ENCODE measurements at places on chromosomes 7 and 10.
A peak's percentile ranks its signal among the peaks of the same experiment; 100 is the strongest.

DNA sequence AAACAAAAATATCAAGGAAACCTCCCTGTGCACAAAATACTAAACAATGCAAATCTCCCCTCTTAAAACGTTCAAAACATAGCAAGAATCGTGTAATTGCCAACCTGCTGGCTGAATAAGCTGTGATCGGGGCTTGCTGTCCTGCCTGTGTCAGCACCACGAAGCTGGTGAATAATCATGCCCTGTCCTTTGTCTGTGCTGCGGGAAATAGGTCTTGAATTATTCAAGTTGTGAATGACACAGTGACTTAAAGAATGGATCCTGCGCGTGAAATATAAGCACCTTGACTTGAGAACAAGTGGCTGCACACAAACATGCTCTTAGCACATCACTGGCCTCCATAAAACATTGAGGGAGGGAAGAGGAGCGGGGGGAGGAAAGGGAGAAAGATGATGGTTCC, 130.2 kb downstream of the OAT start:
- DNase-seq, result no peak

GRCh38 chr7:39651265-39651664, 27.9 kb downstream of the RALA start:
- no peak for DNase-seq

- no peak for DNase-seq
Observed at GRCh38 chr10:90047243-90047729, 345.9 kb downstream of the KIF20B start.

GRCh38 chr7:81873559-81873958, 103.7 kb upstream of the HGF start:
- no peak for DNase-seq

DNA sequence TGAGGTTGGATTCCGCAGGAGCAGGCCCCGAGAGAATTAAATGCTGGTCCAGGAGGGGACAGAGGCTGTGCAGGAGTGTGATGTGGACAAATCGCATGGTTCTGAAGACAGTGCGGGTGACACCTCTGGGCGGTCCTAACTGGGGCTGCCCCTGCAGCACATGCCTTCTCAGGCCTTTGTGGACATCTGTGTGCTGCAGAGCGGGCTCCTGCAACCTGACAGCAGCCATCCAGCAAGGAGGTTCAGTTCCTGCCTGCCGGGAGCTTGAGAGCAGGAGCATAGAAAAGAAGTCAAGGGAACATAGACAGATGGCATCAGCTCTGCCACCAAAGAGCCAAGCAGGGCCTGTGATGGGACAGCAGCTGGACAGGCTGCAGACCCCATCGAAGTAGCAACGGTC, 135.9 kb upstream of the PPP2R2D start:
- DNase-seq, result no peak

DNA sequence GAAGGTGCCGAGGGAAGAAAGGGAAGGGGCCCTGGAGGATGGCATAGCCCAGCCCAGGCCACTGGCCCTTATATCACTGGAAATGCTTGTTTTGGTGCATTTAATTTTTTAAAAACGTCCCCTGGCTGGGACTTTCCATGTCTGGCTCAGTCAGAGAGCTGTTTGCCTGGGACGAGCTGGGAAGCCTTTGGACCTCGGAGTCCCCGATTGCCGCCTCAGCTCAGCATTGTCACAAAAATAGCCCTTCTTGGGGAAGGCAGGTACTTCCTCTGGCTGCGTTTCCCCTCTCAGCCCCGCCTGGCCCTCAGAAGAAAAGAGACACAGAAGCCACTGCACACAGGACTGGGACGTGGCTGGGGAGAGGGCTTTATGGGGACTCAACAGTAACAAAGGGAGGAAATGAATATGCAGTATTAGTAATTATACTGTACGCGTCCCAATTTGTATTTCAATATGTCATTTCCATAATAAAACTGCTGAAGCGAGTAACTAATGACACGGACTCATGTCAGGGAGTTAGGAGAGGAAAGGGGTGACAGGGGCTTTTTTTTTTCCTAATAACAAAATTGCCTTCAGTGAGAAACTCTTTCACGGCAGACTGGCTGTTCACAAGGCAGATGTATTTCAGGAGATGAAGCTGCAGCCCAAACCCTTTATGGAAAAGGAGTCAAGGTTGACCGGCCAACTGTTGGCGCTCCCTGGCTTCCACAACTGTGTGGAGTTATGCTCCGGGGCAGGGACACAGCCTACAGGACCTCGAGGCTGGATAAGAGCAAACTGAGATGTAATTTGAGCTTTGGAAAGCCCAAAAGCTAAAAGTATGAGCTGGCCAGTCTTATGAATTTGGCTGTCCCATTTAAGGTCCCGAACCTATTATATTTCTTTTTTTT, 31.0 kb upstream of the MXI1 start:
- no peak for DNase-seq

GRCh38 chr7:99090771-99091542, 53.0 kb downstream of the SMURF1 start:
- DNase-seq, result peak; percentile 55

GRCh38 chr7:140403878-140404564, at the start of gene RAB19:
Gene RAB19, plus strand, starts transcription at chr7:140404058. Its CDS starts 3,589 bp downstream, at chr7:140407647.
- peak; percentile 29 for DNase-seq

- peak; percentile 76 for DNase-seq
Observed at GRCh38 chr7:113582471-113582870, 336.3 kb downstream of the PPP1R3A start.

DNA sequence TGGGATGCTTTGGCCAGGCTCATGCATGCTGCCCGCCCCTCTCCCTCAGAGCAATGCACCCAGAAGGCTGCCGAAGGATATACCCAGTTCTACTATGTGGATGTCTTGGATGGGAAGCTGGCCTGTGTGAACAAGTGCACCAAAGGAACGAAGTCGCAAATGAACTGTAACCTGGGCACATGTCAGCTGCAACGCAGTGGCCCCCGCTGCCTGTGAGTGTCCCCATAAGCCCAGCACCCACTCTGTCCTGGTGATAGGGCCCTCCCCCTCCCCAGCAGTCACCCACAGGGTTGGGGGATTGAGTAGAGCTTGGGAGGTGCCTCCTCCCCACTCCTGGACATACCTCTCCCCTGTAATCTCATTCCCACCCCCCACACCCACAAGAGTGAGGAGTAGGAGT, 7.0 kb upstream of the MUC17 start:
- no peak for DNase-seq

DNA sequence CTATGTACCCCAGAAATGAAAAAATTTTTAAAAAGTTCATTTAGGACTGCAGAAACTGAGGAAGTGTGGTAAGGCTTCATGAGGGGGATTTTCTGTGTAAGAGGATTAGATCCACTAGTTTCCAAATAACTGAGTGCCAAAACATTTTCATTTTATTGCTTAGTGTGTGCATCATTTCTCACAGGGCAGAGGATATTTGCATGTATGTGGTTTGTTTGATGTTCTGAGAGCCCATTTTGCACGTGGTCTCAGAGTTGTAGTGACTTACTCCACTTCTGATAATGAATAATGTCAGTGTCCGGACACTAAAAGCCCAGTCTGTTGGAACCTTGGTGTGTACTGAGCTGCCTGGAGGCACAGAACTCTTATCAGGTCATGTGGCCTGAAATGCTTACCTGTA, 299.9 kb downstream of the AUTS2 start:
- no peak for DNase-seq

GRCh38 chr10:124724279-124725027, 19.7 kb downstream of the FAM53B start:
- no peak for DNase-seq

DNA sequence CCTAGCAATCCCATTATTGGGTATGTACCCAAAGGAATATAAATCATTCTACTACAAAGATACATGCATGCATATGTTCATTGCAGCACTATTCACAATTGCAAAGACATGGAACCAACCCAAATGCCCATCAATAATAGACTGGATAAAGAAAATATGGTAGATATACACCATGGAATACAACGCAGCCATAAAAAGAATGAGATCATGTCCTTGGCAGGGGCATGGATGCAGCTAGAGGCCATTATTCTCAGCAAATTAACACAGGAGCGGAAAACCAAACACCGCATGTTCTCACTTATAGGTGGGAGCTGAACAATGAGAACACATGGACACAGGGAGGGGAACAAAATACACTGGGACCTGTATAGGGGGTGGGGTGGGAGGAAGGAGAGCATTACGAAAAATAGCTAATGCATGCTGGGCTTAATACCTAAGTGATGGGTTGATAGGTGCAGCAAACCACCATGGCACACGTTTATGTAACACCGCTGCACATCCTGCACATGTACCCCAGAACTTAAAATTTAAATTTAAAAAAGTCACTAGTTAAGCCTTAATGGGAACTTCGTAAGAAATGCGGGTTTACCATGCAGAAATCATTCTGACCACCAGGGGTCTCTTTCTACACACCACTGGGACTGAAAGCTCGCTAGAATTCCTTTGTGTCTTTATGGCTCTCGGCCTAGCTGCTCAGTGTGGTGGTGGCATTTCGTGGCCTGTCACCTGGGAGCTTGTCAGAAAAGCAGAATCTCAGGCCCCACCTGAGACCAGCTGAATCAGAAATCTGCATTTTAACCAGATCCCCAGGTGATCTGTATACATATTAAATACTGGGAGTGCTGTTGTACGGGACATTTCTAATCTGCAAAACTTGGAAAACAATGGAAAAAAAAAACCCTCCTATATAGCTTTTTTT, 9.5 kb downstream of the ANKRD1 start:
- DNase-seq, result peak; percentile 82

- no peak for DNase-seq
Observed at GRCh38 chr10:119205894-119206602, 1.3 kb upstream of the GRK5 start.

DNA sequence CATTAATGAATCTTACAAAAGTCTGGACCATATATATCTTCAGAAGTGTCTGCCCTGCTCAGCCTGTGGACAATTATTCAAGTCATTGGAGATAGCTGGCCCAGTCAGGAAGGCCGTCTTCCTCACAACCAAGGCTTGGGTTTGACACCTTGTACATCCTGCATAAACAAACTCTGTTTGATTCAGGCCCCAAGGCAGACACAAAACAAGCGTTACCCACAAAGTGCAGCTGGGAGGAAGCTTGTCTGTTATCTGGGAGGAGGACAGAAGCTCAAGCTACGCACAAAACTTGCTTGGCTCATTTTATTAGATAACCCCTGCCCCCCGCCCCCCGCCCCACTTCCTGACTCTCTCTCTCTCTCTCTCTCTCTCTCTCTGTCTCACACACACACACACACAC, 166.9 kb upstream of the WDR11 start:
- no peak for DNase-seq

DNA sequence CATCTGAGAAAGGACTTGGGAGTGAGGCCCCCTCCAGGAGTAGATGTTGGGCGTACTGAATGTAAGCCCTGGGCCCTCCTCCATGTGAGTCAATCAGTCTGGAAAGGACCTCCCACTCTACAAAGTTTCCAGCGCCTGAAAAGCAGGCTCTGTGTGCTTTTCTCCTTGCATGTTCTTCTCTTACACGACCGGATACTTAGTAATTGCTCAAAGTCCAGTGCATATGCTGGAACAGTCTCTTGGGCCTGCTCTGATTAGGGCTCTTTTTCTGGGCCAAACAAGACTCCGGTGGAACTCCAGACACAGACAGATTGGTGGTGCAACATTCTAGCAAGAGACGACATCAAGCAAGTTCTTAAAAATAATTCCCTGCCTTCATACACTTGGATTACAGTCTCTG, 38.3 kb upstream of the RAPGEF5 start:
- DNase-seq, result no peak

DNA sequence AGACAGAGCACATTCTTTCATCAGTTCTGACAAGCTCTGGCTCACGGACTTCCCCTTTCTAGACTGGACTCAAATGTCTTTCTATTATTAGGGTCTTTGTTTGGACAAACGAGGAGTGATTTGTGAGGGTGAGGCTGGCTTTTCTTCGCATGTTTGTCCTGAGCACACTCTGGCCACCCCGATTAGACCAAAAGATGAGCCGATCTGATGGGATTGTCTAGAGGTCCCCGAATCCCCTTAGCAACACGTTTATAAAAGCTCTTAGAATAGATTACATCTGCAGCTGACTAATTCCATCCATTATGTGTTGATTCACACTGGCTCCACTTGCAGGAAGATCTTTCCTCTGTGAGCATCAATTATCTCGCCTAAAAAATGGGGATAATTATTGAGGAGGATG, 675.4 kb upstream of the AUTS2 start:
- no peak for DNase-seq

GRCh38 chr10:27245836-27246235, 5.2 kb upstream of the ACBD5 start:
- no peak for DNase-seq

DNA sequence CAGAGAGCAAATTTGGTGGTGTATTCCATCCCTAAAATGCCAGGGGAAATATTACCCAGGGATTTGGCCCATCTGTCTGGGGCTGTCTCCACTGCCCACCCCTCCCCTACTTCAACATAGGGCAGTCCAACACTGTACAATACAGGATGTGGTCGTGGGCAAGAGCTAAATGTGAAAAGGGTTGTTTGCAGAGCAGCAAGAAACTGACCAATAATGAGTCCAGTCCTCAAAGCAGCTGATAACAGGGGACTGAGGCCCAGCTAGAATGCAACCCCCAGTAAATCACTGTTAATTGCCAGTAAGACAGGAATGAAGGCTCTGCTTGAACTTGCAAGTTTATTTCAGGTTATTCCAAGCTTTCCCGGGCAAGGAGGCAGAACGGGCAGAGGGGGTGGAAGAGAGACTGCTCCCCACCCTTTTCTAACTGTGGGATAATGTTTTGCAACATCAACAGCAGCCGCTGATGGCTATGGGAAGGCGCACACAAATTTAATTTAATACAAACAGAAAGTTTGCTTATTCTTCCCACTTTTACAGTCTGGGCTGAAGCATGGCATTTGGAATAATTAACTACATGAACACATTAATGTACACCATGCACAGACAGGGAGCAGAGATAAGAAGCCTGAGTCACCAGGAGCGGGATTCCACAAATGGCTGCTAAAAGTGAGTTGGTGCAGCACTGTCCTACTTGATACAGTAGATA, 36.8 kb downstream of the AFAP1L2 start:
- DNase-seq, result peak; percentile 20

All from epithelial cell of esophagus (primary cell).